ENCODE measurements at places on chromosomes 1 and 21.

- no peak for DNase-seq
Observed at GRCh38 chr1:65497256-65497830, 76.9 kb downstream of the LEPR start.

DNA sequence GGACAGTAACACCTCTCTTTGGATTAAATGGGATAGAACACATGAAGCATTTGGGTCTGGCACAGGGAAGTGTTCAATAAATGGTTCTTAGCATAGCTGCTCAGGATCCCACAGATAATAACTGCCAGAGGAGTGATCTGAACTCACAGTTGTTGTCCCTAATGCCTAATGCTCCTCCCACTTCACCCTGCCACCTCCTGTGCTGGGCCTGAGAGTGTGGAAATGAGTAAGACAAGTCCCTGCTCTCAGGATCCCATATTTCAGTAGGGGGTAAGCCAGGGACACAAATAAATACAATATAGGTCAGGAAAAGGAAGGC, 19.9 kb upstream of the FOXO6 start:
- DNase-seq = no peak

DNA sequence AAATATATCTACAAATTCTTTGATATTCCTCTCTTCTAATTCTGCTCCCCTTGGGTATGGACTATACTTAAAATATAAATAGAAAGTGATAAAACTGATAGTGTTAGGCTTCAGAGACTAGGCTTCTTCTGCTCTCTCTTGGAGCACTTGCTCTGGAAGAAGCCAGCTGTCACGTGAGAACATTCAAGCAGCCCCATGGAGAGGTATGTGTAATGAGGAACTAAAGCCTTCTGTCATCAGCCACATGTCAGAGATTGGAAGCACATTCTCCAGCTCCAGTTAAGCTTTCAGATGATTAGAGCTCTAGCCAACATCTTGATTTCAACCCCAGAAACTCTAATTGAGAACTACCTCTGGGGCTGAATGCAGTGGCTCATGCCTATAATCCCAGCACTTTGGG, 34.3 kb downstream of the XKR8 start:
- DNase-seq = no peak

DNA sequence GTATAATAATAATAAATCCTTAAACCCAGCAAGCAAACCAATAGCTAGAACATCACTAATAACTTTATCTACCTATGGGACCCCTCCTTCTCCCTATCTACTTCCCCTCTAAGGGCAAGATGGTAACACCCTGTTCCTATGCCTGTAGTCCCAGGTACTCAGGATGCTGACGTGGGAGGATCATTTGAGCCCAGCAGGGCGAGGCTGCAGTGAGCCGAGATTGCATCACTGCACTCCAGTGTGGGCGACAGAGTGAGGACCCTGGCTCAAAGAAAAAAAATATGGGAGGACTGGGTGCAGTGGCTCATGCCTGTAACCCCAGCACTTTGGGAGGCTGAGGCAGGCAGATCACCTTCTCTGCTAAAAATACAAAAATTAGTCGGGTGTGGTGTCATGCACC, 143.1 kb upstream of the SLC45A1 start:
- no peak for DNase-seq

DNA sequence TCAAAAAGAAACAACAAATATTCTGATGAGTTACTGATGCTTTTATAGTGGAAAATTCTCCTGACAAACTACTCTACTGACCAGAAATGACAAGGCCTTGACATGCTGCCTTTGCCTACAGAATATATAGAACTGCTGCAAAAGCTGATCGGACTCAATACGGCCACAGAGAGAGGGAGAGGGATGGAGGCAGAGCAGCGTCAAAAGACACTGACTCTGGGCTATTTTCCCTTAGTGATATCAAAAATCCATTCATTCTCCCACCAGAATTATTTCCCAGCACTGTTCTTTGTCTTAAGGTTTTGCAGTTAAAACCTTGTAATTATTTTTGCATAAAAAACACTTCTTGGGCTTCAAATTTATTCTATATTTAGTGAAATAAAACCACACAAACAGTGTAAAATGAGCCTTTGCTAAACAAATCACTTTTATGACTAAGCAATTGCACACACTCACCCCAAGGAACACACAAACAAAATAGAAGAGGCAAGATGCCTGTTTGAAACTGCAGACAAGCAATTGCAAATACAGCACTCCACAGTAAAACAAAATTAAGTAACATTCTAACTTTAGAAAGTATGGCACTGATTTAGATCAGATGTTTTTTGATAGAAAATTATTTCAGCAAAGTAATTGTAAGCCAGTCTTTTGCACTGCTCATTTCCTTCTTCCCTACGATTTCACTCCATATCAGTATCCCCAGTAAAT, 1036.4 kb downstream of the ADGRL2 start:
- no peak for DNase-seq

- DNase-seq = no peak
Observed at GRCh38 chr1:153750026-153750995, 22.5 kb downstream of the INTS3 start.

GRCh38 chr1:204711947-204712701, 26.6 kb upstream of the LRRN2 start:
- no peak for DNase-seq

DNA sequence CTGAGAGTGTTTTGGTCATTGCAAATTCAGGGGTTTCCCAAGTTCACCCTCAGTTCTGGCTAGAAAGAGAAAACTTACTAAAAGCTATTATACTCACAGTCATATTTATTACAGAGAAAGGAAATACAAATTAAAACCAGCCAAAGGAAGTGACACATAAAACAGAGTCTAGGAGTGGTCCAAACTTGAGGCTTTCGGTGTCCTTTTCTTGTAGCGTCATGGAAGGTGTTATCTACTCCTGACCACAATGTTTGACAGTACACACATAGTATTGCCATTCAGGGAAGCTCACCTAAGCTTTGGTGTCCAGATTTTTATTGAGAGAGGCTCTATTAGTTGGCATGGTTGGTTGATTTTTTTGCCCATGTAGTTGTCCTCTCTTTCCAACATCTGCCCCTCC, 59.0 kb downstream of the SLC35A3 start:
- DNase-seq = no peak

- DNase-seq = no peak
Observed at GRCh38 chr1:53116307-53116810, 26.1 kb downstream of the SLC1A7 start.

DNA sequence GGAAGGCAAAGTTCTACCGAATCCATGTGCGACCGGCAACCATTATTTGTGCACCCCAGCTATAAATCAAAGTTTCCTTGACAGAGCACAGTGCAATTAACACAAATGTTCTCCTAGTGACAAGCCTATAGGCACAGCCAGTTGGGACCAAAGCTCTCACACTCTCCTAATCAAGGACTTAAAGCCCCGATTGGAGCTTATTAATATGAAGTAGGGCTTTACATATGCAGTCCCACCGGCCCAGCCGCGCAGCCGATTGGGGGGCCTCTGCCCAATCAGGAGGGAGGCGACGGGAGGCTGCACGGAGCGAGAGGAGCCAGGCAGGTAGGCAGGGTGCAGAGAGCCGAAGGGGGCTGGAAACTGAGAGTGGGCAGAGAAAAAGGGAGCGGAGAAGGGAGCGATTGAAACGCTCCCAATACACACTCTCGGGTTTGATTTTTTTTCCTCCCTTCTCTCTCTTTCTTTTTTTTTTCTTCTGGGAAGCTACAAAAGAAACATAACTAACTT, at the start of gene ESRRG:
ESRRG (minus strand) TSS at position 156 of the 507 bp plus-strand sequence; CDS start at position 26, 130 bp downstream.
- no peak for DNase-seq

- DNase-seq = no peak
Observed at GRCh38 chr1:201311356-201312011, 28.2 kb downstream of the PKP1 start.

DNA sequence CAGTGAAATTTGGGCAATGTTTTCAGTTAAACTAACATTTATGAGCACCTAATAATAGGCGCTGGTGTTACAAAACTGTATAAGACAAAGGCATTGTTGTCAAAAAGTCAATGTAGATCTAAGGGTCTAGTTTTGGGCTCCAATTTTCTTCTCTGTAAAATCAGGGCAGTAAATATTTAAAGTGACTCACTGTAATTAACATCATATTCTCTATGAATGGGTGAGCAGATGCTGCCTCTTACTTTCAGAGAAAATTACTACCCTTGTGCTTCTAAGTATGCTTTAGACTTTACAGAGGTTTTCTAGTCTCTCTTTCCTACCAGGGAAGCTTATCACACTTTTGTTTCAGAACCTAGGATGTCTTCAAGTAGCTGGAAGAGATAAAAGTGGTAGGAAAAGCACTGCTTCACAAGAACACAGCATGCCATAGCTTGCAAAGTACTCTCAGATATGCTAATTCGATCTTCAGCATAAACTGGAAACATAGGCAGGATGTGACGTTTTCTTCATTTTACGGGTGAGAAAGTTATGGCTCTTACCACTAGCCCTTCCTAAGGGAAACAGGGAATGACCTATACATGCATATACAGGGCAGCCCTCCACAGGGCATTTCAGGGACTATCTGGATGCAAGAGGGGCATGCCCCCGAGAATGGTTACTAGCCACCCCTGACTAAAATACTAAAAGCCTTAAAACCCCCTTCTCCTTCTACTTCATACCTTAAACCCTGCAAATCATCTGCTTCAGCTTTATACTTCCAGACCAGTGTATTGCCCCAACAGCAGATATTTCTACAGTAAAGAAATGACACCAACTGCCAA, 2.6 kb downstream of the C1orf116 start:
- DNase-seq = no peak

DNA sequence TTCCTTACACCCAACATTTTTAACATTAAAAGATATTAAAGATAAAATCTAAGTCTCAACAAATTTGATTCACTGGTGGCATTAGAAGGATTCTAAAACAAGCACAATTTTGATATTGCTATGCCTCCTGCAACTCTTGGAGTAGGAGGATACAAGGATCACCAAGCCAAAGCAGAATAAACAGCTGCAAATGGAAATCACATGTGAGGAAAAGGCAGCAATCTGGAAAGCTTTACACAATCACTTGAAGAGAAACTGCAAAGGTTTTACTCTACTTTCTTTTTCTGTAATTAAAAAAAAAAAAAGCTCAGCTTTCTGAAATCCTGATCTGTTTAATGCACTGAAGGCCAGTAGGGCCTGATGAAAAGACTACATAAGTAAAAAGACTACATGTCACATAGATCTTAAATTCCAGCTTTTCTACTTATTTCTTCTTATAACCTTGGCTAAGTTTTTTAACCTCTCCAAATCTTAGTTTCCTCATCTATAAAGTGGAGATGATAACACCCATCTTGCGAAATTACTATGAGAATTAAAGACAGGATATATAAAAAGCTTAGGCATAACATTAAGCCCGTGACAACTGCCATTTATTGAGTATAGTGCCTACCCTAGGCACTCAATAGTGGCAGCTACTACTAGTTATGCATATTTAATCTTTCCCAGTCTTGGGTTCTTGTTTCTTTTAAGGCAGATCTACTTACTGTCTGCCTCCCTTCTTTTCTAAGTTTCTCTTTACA, 73.5 kb downstream of the EPS15 start:
- DNase-seq = peak; percentile 29

DNA sequence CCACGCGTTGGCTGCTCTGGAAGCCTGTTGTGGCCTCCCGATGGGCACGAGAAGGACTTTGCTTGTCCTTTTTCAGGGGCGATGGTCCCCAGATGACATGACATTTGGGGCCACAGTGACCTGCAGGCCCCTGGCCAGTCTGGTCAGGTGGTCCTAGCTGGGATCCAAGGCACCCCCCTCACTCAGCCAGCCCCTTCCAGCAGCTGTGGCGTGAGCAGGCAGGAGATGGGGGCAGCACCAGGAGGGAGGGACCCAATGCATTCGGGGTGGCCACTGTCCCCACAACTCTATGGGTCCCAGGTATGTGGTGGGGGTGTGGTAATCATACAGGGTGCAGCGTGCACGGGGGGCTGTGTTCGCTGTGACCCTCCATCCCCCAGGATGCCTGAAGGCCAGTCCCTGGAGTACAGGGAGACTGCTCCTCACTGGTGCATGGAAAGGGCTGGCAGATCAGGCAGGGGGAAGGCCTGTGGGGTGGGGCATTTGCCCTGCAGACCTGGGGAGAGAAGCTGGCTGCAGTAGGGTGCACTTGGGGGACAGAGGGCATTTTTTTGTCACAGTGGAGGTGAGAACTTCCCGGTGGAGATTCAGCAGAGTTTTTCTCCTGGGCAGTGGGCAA, 31.7 kb downstream of the WNT3A start:
- no peak for DNase-seq

DNA sequence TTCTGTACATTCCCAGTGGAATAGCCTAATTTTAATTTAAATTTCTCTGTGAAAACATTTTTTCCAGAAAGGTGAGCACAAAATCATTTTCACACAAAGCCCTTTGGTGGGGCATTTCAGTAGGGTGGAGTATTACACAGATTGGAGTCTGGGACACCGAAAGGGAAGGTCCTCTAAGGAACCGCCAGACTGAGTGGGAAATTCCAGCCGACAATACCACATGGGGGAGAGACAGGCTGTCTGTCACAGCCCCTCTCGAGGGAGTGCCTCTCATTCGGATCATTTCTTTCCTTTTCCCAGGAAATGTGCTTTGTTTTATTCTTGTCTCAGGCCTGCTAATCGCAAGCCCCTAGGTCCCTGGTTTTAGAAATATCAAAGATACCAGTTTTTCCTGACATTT, 150.6 kb upstream of the HOOK1 start:
- no peak for DNase-seq

DNA sequence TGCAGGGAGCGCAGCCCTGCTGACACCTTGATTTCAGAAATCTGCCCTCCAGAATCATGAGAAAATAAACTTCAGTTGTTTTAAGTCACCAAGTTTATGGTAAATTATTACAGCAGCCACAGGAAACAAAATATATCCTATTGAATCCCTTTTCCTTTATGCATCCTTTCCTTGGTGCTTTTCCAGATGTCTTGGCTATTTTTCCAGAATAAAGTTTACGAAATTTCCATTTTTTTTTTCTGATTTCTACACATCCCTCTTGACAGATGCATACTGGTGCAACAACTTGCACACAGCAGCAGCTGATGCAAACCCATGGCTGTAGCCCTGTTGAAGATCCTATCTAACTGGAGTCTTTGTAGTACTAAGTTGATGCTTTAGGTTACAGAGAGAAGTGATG, 111.1 kb upstream of the KCNE2 start:
- no peak for DNase-seq
